NCI-H2081 (cell line): ENCODE measurements at places on chromosomes 1 and 21.

- no peak for DNase-seq
Observed at GRCh38 chr1:4203501-4203900, 303.4 kb upstream of the C1orf174 start.

DNA sequence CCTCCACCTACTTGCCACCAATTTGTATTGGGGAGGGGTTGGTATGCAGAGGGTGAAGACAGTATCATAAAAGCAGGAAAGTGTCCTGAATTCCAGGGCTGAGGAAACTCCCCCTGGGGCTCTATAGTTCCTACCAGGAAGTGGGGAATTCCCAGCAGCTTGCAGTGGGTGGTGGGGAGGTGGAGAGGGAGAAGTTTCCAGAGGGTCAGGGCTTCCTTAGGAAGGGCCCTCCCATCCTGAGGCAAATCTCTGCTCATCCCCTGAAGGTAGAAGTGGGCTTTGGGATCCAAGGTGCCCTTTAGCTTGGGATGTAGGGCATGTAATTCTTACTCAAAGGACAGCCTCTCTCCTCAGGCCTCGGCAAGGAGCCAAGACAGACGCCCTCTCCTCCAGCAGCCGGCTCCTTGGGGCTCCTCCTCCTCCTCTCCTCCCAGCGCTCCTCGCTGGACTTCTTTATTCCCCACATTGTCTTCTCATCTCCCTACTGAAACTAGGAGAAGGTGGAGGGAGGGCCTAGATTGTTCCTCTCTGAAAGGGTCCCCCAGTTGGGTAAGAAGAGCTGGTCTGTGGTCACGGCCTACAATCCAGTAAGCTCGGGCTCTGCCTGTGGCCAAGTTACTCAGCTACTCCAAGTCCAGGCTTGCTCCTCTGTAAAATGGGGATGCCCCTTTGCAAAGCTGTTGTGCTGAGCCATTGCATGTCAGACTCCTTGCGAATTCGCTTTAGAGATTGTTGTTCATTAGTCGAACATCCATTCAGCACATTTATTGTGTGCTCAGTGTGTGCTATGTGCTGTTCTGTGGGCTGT, 17.9 kb upstream of the CSF1 start:
- no peak for DNase-seq

DNA sequence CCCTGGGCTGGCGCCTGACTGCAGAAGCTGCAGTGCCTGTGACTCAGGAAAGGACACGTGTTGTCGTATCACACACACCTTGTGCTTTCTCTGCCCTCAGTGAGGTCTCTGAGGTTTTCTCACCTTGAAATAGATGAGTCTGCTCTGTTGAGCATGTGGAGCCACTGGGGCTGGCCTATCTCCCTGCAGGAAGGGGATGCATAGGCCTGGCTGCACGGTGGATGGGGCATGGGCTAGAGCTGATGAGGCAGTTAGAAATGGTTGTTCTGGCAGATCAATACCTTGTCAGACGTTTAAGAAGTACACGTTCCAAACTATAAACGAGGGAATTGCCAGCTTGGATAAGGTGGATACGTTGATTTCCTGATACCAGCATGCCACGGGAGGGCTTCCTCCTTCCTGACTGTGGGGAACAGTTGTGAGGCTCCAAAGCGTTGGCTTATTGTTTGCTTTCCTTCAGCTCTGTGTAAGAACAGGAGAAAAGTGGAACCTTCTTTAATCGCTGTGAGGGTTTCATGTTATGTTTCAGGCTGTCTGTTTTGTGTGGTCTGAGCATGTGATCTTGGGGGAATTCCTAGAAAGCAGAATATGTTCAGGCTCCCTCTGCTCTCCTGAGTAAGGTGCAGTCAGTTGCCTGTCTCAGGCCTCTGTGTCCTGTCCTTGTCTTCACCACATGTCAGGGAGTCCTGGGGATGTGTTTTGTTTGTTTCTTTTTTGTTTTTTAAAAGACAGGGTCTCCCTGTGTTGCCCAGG, 44.8 kb downstream of the PCNT start:
- DNase-seq = no peak

- DNase-seq = no peak
Observed at GRCh38 chr21:36396325-36396724, 11.1 kb downstream of the CHAF1B start.

DNA sequence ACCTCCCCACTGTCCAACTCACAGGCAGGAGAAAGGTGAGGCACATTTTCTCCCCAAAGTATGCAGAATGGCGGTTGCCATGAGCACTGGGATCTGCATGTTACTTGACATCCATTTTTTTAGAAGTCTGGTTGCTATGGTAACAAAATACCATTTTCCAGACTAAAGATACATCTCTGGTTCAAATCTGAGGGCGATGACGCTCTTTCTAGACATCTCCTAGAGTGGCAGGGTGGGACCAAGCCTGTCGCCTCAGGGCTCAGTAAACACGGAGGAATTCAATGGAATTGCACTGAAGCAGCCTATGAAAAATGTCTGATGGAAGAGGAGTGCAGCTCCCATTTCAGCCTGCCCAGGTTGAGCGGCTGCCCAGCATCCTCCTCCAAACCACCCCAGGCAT, 21.5 kb upstream of the FAM43B start:
- no peak for DNase-seq

- no peak for DNase-seq
Observed at GRCh38 chr1:116428576-116428975, 55.5 kb downstream of the ATP1A1 start.

GRCh38 chr1:208668991-208669390, 424.8 kb upstream of the PLXNA2 start:
- no peak for DNase-seq

DNA sequence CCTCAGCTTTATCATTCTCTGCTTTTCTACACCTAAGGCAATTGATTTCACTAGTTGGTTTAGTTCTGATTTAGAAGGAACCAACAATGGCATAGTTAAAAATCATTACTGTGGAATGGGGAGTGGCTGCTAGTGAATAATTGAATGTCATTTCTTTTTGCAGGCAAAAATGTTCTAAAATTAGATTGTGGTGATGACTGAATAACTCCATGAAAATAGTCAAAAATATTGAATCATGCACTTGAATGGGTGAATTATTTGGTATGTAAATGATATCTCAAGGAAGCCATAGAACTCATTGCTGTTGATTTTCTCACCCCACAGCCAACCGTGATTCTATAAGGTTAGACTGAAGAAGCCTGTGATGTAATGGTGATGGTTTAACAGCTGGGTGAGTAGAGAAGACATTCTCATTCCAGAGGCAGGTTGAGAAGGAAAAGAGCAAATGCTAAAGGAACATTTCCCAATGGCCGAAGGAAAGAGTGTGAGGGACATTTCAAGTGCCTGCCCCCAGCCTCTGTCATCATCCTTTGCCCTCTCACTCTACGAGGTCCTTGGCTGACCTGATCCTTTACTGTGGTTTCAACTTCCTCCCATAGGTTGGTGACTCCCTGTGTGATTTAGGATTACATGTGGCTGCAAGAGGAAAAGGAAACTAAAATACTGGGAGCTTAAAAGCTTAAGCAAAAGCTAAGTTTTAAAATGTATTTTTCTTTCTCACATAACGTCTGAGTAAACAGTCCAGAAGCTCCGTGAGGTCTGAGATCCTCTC, 12.5 kb downstream of the OVAAL start:
- no peak for DNase-seq

- no peak for DNase-seq
Observed at GRCh38 chr1:200351826-200352549, 57.8 kb downstream of the ZNF281 start.

- no peak for DNase-seq
Observed at GRCh38 chr21:42722153-42722552, 68.7 kb downstream of the PDE9A start.

GRCh38 chr21:36690628-36691554, 8.0 kb upstream of the SIM2 start:
- no peak for DNase-seq

DNA sequence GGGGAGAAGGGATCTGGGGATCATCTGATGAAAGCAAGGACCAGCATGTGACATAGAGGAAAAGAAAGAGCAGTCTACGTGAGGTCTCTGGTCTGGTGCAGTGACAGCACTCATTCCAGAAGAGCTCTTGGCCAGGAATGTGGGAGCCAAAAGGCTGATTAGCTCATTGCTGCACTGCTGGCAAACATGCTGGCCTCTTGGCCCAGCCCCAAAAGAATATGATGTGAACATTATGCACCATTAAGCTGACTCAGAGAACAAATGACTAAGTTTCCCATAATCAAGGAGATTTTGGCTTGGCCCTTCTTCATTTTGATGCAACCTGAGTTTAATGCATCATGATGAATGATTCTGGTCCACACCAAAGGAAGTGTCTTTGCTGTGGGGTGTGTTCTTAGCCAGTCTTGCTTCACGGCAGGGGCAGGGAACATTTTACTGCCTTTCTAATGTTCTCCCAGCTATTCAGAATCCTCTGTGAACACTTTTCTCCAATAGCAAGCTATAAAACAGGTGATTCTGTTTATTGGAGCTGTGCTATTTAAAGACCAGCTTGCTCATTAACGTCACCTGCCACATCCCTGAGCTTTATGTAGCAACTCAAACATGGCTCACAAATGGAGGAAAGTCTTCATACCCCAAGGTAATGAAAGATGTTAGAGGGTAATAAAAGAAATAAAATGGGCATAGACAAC, 55.1 kb downstream of the PCBP3 start:
- peak; percentile 10 for DNase-seq

DNA sequence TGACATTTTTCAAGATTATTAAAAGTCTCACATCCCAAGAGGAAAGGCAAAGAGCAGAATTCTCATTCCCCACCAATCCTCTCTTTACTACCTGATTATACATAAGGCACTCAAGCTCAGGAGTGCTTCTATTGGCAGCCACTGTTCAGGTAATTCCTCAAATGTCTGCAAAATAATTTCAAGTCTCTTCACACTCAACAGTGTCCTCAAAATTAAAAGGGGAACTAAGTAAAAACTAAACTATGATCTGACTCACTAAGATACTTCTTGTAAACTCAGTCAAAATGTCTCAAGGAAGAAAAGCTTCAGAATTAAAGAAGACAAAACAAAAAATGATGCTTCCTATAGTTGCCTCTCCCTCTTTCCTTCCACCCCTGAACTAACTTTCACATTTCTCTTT, 135.6 kb downstream of the GPATCH2 start:
- DNase-seq = no peak

- DNase-seq = peak; percentile 5
Observed at GRCh38 chr1:219304227-219305226, 130.8 kb downstream of the LYPLAL1 start.

GRCh38 chr1:234962340-234962989, 166.2 kb downstream of the TOMM20 start:
- peak; percentile 31 for DNase-seq

DNA sequence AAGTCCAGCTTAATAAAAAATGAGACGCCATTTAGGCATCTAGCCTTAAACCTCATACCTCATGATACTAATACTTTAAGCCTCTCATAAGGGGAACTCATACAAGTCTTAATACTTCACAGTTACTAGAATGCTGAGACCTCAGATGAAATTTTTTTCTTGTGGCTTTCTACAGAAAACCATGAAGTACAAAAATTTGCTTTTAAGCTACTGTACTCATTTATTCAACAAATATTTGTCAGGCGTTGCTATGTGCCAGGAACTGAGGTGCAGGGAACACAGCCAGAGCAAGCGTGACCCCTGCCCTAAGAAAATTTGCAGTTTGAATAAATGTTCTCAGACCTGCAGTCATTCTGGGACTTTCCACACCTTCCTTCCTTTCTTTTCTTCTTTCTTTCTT, 150.6 kb downstream of the MRPL39 start:
- DNase-seq = no peak

- DNase-seq = no peak
Observed at GRCh38 chr1:232447125-232447524, 182.8 kb downstream of the SIPA1L2 start.
